Hepatic stellate cell (primary cell): ENCODE measurements at places on chromosomes 16 and 17.

DNA sequence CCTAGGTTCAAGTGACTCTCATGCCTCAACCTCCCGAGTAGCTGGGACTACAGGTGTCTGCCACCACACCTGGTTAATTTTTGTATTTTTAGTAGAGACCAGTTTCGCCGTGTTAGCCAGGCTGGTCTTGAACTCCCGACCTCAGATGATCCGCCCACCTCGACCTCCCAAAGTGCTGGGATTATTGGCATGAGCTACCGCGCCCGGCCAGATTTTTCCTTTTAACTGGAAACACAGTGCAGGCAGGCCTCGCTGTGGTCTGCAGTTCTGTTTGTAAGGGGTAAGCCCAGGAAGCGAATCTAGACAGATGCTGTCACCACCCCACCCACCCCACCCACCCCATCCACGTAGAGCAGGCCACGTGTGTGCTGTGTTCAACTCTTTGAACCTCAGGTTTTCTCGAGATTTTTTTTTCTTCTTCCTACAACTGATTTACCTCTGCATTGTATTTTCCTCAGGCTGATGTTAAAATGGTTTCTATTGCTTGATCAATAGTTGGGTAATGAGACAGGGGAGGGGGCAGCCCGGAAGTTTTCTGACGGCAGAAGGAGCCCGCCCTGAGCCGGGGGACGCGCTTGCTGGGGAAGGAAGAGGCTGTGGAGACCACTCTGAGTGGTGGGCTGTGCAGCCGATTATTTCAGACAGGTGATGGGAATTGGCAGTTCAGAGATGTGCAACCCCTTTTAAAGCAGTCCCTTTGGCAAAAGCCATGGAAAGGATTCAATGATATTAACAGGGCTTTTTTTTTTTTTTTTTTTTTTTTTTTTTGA lies 72.9 kb downstream of the DNAH17 start:
- DNase-seq, result no peak

- peak; percentile 51 for DNase-seq
Observed at GRCh38 chr16:85090181-85090580, 22.1 kb downstream of the CIBAR2 start.

- DNase-seq, result no peak
Observed at GRCh38 chr16:11211061-11211976, 44.7 kb downstream of the SOCS1 start.

GRCh38 chr16:1174477-1175357 lies 21.8 kb downstream of the CACNA1H start:
- peak; percentile 91 for DNase-seq

- DNase-seq, result no peak
Observed at GRCh38 chr16:56295739-56296527, 104.6 kb downstream of the GNAO1 start.

- DNase-seq, result no peak
Observed at GRCh38 chr16:85307552-85308364, 195.5 kb upstream of the CIBAR2 start.

DNA sequence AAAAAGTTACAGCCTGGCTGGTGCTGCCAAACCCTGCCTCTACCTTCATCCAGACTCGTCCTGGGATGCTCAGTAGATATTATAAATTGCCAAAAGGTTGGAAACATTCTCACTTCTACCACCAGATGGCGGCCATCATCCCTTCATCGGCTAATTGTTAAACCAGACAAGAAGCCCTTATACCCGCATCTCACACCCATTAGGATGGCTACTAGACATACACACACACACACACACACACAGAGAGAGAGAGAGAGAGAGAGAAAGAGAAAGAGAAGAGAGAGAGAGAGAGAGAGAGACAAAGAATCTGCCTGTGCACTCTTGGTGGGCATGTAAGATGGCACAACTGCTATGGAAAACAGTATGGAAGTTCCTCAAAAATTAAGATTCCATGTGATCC lies 15.0 kb upstream of the SCIMP start:
- DNase-seq, result peak; percentile 72
